ENCODE measurements at places on chromosomes 3 and 15. TPM values are rescaled to one million over a fixed set of nuclear protein-coding genes. Genes with fewer than 3 reads are reported as not detected.
A peak's percentile ranks its signal among the peaks of the same experiment; 100 is the strongest.

DNA sequence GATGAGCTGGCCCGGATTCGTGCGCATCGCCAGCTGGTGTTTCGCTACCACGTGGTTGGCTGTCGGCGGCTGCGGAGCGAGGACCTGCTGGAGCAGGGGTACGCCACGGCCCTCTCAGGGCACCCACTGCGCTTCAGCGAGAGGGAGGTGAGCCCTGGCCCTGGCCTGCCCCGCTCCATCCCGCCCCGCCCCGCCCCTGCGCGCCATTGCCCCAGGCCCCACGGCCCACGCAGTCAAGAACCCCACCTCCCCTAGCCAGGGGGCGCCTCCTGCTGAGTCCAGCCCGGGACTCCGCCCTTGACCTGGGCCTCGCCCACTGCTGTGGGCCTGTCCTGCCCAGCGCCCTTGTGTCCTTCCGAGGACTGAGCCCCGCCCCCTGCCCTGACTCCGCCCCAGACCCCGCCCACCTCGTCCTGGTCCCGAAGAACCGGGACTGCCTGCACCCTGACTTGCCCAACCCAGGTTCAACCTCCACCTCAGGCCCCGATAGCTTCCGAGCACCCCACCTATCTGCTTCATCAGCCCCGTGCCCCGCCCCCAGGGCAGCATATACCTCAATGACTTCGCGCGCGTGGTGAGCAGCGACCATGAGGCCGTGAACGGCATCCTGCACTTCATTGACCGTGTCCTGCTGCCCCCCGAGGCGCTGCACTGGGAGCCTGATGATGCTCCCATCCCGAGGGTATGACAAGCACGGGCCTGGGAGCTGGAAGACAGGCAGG, 14.8 kb downstream of the NT5DC2 start:
- DNase-seq: peak; percentile 22

- no peak for DNase-seq
Observed at GRCh38 chr3:100871306-100871705, 121.9 kb downstream of the ABI3BP start.

DNA sequence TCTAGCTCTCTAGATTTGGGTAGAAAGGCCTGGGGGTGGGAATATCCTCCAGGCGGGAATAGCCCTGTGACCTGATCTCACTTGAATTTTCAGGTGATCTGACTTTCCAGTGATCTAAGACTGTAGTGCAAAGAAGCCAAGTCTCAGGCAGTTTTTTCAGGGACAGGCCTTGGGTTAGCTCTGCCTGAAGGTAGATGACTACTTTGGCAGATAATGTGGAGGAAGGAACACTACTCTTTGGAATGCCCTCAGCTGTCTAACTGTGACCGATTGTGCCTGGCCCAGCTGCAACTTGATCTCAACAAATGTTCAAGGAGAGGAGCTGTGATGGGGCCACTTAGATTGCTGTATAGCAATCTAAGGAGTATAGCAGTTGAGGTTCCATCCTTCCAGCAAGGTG, 193.7 kb downstream of the TCF12 start:
- no peak for DNase-seq

- DNase-seq: peak; percentile 61
Observed at GRCh38 chr15:99708563-99708962, 24.7 kb downstream of the LYSMD4 start.

DNA sequence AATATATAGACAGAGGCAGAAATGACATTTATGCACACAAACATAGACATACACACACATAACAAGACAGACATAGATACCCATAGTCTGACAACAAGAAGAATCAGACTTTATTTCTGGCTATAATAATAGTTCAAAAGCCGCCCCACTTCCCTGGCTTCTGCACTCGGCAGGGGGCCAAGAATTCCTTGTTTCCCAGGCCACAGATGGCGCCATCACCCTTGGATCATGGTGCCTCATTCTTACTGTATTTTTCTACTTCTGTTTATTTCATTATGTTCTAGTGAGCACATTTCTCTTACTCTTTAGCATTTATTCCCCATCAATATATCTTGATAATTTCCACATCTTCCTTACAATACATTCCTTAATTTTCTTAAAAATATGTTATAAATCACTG, 387.5 kb downstream of the NLGN1 start:
- DNase-seq: no peak

The DUOXA2 gene
- polyA plus RNA-seq: not detected

Data from A549 (cell line).